ENCODE measurements at places on chromosomes 5 and 9.
A peak's percentile ranks its signal among the peaks of the same experiment; 100 is the strongest.

DNA sequence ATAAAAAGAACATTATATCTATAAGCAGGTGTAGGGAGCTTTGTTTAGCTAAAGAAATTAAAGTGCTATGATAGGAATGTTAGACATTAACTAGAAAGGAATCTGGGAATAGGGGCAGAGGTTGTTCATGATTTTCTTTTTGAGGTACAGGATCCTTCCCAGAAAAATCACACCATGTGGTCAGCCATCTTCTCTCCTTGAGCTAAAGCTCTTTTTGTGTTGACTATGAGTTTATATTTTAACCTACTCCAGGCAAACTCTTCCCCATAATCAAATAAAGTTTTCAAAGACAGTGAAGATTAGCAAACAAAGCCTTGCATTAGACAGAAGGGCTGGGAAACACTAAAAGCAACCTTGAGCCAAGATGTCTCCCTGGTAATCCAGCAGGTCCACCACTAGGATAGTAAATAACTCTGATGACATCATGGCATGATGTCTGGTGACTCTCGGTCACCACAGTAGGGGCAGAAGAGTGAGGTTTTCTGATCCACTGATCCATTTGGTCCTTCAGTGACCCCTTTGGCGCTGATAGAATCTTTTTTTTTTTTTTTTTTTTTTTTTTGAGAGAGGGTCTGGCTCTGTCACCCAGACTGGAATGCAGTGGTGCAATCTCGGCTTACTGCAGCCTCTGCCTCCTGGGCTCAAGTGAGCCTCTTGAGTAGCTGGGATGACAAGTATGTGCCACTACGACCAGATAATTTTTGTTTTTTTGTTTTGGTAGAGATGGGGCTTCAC lies 30.6 kb upstream of the IL6ST start:
- DNase-seq: no peak

- no peak for DNase-seq
Observed at GRCh38 chr5:14297697-14298096, 154.6 kb downstream of the TRIO start.

DNA sequence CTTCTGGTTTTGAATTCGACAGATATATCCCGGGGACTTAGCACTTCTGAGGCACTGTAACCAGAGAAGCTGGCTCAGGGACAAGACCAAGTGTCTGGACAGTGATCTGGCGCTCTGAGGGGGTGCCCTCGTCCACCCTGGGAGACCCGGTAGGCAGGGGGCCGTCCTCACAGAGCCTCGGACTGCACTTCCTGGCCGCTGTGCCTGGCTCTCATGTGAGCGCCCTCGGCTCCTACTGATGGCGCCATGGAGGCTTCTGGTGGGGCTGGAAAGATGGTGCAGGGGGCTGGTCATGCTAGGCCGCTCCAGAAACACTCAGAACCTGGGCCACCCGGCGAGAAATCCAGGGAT lies 18.8 kb upstream of the SLC6A3 start:
- no peak for DNase-seq

- DNase-seq: no peak
Observed at GRCh38 chr5:1565737-1566734, 42.3 kb upstream of the LPCAT1 start.

DNA sequence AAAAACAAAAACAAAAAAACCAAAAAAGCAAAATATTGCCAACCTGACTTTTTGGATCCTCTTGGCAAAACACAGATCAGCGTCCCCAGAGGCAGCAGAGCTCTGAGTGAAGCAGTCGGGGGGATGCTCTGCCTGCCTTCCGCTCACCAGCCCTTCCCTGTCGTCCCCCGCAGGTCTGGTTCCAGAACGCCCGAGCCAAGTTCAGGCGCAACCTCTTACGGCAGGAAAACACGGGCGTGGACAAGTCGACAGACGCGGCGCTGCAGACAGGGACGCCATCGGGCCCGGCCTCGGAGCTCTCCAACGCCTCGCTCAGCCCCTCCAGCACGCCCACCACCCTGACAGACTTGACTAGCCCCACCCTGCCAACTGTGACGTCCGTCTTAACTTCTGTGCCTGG lies 20.7 kb downstream of the LHX2 start:
- no peak for DNase-seq

GRCh38 chr9:133274236-133275104 lies 531 bp downstream of the ABO start:
- no peak for DNase-seq

DNA sequence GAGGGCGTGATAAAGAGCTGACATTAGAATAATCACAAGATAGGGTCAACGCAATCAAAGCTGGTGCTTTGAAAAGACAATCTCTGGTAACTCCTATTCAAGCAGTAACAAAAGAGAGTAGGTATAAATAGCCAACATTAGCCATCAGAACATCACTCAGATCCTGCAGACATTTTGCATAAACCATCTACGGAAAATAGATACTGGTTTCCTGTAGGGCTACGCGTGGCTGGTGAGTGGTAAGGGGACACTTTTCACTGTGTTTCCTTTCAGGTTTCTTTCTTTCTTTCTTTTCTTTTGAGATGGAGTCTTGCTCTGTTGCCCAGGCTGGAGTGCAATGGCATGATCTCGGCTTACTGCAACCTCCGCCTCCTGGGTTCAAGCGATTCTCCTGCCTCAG lies 22.3 kb downstream of the TTF1 start:
- no peak for DNase-seq

GRCh38 chr9:22682961-22683699 lies 236.5 kb downstream of the DMRTA1 start:
- DNase-seq: no peak

- DNase-seq: no peak
Observed at GRCh38 chr9:7286101-7286500, 513.5 kb downstream of the DMAC1 start.

DNA sequence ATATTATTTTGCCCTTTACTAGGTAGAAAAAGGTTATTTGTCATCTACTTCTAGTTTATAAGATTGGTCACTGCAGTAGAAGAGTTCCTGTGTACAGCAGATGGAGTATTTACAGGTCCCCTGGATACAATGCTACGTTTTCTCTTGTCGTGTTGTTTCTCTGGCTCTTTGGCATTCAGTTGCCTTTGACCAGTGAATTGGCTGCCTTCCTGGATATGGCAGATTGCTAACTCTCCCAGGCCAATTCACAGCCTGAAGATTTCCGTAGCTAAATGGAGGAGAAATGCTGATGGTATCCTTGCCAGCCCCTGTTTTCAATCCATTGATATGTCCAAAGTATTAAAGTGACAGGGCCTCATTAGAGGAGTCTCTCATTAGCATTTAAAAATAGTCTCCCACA lies 32.5 kb upstream of the GNAQ start:
- DNase-seq: no peak

- no peak for DNase-seq
Observed at GRCh38 chr9:79083621-79084020, 488.1 kb upstream of the TLE4 start.

GRCh38 chr5:8033261-8033660 lies 164.3 kb downstream of the MTRR start:
- DNase-seq: no peak

DNA sequence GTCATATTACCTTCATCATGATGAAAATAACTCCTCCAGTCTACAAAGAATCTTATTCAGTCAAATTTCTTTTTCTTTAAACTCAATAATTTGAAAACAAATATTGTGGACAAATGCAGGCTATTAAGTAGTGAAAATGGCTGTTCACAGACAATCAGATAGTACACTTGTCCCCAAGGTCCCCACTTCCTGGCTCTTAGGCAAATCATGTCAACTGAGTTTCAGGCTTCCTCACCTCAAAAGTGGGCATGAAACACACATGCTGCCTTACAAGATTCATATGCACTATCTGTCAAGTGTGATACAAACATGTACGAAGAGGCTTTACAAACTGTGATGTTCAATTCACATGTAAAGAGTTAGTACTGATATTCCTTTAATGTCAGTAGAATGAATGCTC lies 385.2 kb upstream of the SEMA6A start:
- DNase-seq: no peak

DNA sequence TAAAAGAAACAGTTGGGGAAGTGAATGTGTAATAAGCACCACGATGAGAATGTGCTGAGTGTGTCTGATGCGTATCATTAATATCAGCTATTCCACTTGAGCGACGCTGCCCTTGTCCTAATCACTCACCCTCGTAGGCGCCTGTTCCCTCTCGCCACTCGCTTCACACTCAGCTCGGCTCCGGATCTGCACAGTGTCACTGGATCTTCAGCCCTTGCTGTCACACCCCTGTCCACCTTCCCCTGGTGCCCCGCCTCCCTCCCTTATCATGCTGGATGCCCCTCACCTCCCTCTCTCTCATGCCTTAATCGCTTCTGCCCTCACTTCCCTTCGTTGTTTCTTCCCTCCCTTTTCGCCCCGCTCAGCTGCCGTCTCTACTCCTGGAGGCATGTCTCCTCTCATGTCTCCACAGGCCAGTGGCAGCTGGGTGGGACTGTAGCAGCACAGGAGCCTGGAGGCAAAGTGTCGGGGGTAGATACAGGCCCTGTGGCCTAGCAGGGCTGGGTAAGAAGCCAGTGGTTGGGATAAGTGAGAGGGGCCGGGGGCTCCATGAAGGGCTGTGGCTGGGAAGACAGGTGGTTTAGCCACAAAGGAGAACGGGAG lies 43.5 kb downstream of the ANKDD1B start:
- no peak for DNase-seq

GRCh38 chr5:170110403-170111087 lies 4.8 kb downstream of the FOXI1 start:
- peak; percentile 29 for DNase-seq

DNA sequence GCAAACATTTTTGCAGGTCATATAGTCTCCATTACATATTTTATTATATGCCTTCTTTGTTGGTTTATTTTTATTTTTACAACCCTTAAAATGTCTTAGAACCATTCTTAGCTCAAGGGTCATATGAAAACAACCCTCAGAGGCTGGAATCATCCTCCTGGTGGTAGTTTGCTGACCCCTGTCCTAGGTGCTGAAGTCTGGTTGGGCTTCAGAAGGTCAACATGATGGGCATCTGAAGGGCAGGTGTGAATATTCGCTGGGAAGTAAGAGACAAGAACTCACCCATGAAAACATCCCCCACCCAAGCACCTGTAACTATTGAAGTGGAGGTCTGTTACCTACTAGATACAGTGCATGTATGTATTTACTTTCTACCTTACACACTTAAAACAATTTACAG lies 75.4 kb downstream of the OSMR start:
- no peak for DNase-seq
